ENCODE measurements at places on chromosomes 4 and X.

DNA sequence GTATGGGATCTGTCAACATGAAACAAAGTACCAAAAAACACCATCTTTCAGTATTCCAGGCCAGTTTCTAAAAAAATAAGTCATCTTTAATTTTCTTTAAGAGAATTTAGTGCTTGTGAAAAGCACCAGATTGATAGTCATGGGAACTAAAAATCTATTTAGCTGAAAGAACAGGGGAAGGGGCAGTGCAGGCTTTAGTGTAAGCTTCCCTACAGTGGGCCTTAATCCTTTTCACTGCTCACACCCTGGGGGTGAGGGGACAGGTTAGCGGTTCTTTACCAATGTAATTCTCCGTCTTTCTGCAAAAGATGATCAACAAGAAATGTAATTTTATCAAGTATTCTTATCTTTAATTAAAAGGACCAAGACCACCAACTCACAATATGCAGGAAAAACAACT is 47.1 kb downstream of the CHIC2 start:
- no peak for DNase-seq

- no peak for DNase-seq
These were observed 190.2 kb downstream of the ANTXR2 start for GRCh38 chr4:79882806-79883205.

DNA sequence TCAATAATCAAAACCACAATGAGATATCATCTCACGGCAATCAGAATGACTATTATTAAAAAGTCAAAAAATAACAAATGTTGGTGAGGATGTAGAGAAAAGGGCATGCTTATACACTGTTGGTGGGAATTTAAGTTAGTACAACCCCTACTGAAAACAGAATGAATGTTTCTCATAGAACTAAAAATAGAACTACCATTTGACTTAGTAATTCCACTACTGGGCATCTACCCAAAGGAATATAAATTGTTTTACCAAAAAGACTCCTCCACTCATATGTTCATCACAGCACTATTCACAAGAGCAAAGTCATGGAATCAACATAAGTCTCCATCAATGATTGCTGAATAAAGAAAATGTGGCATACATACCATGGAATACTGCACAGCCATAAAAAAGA is 278.1 kb upstream of the ARSJ start:
- no peak for DNase-seq

DNA sequence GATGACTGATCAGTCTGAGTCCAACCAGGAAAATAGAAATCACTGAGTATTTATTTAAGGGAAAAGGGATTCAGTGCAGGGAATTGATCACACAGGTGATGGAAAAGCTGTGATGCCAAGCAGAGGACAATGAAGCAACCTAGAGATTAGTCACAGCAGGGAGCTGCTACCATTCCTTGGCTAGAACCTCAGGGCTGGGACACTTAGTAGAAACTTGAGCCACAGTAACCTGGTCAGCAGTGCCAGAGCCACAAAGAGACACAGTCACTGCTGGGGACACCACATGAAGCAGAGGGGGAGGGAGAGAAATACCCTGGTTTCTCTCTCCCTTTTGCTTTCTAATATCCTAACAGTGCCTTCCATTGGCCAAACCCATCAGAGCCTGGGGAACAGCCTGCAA is 38.7 kb downstream of the RTL9 start:
- DNase-seq, result no peak
